Activated T-cell treated with anti-CD3 and anti-CD28 coated beads, Interleukin-2, amount 50 U/mL, for 4 hours (primary cell): ENCODE measurements at places on chromosomes 11 and 22.

DNA sequence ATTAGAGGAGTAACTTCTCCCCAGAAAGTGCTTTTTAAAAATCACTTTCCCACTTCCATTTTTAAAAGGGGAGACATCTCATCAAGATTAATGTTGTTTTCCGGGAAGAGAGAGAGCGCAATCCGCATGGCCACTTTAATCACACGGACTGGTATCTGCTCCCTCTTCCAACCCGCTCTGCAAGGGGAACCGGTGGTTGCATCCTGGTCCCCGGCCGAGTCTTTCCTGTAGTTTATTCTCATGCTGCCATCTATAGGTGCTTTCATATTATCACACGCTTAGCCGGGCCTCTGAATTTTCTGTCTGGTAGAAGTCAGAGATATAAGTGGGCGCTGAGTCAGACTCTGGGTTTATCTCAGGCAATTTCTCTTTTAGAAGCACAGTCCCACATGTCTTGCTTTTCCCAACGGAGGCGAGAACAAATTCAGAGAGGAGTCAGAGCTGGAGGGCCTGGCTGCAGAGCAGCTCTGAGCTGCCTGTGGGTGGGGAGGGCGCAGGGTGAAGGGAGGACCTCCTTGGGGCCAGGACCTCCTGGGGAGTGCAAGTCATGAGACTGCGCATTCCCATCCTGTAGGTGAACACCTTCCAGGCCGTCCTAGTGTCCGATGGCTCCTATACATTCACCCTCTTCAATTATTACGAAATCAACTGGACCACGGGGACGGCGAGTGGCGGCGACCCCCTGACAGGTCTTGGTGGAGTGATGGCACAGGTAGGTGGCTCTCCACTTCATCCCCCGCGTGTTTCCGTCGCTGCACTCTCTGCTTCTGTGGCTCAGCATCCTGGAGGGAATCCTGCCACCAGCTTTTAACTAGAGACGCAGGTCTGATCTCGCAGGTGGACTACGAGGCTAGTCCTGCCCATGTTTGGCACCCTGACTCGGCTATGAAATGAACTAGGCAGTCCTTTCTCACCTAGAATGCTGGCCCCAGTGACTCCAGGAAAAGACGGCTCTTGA is 11.7 kb downstream of the TECTA start:
- DNase-seq: peak; percentile 9

DNA sequence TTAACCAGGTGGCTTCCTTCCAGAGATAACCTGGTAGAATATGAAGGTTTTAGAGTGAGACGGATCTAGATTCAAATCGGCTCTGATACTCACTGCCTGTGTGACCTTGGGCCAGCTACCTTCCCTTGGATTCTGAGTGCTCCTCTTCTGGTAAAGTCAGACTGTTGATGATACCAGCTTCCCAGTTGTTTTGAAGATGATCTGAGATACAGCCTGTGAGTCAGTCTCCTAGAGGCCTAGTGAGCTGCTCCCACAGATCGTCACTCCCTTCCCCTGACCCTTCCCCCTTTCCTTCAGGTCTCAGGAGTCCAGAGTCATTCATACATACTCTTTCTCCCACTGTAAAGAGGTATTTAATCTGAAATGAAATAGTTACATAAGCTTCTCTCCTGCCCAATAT is 207.8 kb downstream of the GRIK4 start:
- DNase-seq: no peak

- no peak for DNase-seq
Measured at GRCh38 chr11:79440571-79441460, at the start of gene TENM4. Gene TENM4, minus strand, starts transcription at chr11:79441030. Its CDS starts 371,086 bp downstream, at chr11:79069944.

- DNase-seq: peak; percentile 62
Measured at GRCh38 chr11:4636962-4637661, at the start of gene OR51D1. Gene OR51D1, plus strand, starts transcription at chr11:4637477. Its CDS starts 2,314 bp downstream, at chr11:4639791.

DNA sequence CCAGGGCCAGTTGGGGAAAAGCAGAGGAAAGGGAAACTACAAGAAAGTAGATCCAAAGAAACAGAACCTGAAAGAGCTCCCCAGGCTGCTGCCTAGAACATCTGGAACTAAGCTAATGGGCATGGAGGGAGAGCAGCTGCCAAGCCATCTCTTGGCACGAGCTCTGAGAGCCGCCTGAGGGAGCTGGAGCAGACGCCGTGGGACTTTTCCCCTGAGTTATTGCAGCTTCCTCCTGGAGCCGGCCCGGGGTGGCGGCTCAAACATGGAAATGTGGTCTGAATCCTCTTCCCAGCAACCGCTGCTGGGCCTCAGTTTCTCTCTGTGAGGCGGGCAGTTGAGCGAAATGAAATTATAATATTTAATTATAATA is 41.8 kb downstream of the LIF start:
- DNase-seq: no peak

GRCh38 chr11:45048313-45048841 is 97.7 kb upstream of the TP53I11 start:
- DNase-seq: no peak

DNA sequence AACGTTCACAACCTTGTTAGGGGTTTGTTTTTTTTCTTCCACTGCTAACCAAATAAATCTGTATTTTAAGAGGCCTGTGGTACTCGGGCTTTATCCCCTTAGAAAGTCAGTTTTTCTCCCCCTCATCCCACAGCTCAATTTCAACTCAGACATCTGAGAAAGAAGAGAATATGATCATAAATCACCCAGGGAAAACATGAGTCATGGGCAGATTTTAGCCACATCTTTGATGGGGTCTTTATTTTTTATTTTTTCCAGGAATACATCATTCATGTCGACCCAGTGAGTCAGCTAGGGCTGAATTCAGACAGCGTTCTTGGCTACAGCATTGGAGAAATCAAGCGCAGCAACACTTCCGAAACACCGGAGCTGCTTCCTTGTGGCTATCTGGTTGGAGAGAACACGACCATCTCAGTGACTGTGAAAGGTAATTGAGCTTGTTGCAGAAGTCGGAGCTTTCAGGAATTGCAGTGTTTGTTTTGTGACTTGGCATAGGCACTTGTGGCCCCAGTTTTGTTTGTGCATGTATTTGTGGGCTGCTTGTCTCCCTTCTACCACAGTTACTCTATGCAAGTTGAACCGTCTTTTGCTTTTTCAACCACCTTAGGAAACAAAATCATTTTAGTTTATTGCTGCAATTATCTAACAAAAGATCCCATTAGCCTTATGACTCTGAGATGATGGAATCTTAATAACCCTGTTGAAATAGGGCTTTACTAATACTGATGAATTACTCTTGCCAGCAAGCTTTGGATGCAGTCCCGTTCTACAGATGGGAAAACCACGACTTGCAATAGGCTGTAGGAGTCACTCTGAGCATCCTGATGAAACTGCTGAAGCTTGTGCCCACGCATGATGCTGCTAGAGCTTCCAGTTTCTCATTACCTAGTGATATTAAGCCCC is 62.7 kb downstream of the DBX1 start:
- DNase-seq: no peak

GRCh38 chr22:44531487-44531886 is 33.5 kb upstream of the RTL6 start:
- no peak for DNase-seq

- DNase-seq: no peak
Measured at GRCh38 chr11:63818609-63819008, 5.4 kb downstream of the SPINDOC start.

DNA sequence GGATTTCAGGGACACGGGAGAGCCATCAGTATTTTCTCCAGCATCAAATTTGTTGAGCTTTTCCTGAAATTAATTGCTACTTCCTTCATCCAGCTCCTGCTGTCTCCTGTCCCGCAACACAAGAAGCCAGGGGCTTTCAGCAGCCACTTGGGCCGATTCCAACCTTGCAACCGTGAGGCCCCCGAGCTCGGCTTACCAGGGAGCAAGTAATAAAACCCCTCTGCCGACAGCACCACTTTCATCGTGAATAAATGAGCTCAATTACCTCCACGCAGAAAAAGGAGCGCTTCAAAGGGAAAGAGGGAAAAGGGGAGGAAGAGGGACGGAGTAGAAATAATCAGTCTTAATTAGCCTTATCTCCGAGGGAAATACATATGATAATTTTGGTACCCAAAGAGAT is 76.6 kb downstream of the CELSR1 start:
- DNase-seq: no peak

DNA sequence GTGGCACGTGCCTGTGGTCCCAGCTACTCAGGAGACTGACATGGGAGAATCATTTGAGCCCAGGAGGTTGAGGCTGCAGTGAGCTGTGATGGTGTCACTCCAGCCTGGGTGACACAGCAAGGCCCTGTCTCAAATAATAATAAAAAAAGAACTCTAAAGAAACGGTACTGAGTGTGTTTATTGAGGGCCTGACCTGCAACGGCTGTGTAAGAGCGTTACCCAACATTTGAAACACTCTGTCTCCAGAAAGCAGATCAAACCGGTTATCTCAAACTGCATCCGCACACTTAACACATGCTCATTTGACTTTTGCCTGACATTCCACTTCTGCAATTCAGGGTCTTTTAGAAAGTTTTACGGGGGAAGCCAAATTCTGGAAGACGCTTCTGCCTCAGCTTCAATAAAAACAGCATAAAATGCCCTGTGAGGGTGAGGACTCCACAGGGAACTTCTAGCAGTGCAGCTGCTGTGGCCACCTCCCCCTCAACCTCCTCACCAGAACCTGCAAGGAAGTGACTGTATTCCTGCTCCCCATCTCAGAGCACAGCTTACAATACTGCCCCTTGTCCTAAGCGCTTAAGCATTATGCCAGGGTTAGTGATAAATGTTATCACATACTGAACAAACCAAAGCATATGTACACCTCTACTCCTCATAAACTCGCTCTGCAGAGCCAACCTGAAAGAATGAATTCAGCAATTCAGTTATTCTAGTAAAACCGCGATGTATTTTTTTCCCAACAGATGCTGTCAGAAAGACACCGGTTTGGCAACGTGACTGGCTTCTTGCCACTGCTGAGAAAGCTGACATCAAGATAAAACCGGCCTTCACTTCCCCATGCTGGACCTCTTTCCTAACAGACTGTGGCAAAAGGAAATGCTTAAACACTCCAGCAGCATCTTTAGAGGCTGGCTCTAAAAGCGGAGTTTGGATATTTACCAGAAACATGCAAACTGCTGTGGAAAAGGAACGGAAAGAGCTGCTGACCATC is 52.2 kb downstream of the PRDM10 start:
- no peak for DNase-seq

GRCh38 chr11:117815262-117815803 is 9.2 kb downstream of the FXYD2 start:
- peak; percentile 64 for DNase-seq

DNA sequence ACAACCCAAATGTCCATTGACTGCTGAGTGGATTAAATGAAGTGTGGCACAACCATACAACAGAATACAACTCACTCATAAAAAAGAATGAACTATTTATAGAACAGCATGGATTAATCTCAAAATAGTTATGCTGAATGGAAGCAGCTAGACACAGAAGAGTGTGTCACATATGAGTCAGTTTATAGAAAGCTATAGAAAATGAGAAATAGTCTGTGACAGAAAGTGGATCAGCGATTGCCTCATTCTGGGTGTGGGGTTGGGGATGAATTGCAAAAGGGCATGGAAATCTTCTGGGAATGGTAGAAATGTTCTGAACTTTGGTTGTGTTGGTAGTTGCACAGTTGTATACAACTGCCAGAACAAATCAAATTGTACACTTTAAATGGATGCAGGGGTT is 37.4 kb downstream of the PRR5L start:
- DNase-seq: no peak

- DNase-seq: no peak
Measured at GRCh38 chr11:70128435-70128906, 50.4 kb downstream of the ANO1 start.

DNA sequence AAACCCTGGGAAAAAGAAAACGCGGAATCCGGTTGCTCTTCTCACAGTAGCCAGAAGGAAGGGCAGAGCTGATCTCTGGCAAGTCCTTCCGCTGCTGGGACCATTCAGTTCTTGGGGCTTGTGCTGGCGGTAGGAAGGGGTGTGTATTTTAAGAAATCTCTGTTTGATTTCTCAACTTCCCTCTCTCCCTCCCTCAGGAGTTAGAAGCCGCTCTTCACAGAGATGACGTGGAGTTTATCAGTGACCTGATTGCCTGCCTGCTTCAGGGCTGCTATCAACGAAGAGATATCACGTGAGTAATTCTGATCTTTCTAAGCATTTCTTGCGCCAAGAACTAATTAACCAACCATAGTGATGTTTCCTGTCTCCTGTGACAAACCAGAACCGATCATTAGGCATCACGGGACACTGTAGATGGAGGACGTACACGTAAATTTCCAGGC is 85.9 kb upstream of the SLC25A18 start:
- DNase-seq: no peak
